ENCODE measurements at places on chromosomes 4 and X. TPM values are rescaled to one million over a fixed set of nuclear protein-coding genes. Genes with fewer than 3 reads are reported as not detected.

DNA sequence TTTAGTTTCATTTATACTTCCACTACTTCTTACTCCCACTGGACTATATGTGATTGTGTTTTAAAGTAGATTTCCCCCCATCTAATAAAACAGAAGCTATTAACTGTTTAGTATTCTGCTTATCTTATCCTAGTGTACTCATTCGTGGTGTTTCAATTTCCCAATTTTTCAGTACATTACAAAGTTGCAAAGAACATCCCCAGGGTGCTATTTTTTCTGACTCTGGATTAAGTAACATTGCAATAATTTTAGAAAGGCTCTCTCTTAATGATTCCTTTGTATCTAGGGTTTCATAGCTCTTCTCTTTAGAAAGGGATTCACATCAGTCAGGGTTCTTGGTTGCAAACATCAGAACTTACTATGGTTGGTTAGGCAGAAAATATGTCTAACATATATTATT lies 317.9 kb upstream of the DIPK2B start:
- DNase-seq = no peak

GRCh38 chr4:101419336-101420135 lies 72.2 kb upstream of the PPP3CA start:
- DNase-seq = no peak

GRCh38 chr4:26342328-26343037 lies 21.7 kb downstream of the RBPJ start:
- peak; percentile 82 for DNase-seq

Gene SLC6A8
- 37.6 TPM for total RNA-seq

Gene TMEM156
- total RNA-seq = 29.3 TPM
